Left lung (tissue), 14 donors: ENCODE measurements at places on chromosomes 11 and 22. TPM values are rescaled to one million over a fixed set of nuclear protein-coding genes. Genes with fewer than 3 reads are reported as not detected.
A peak's percentile ranks its signal among the peaks of the same experiment; 100 is the strongest.

GRCh38 chr11:106728379-106728778 lies 289.9 kb downstream of the GUCY1A2 start:
- no peaks in the 10 kb centered on the region for H3K4me1 ChIP-seq
- no peak overlapping the region for H3K4me3 ChIP-seq
- no peaks in the 10 kb centered on the region for H3K36me3 ChIP-seq
- DNase-seq = no peak
- no peak overlapping the region for H3K27ac ChIP-seq
- no peaks in the 10 kb centered on the region for H3K27me3 ChIP-seq

DNA sequence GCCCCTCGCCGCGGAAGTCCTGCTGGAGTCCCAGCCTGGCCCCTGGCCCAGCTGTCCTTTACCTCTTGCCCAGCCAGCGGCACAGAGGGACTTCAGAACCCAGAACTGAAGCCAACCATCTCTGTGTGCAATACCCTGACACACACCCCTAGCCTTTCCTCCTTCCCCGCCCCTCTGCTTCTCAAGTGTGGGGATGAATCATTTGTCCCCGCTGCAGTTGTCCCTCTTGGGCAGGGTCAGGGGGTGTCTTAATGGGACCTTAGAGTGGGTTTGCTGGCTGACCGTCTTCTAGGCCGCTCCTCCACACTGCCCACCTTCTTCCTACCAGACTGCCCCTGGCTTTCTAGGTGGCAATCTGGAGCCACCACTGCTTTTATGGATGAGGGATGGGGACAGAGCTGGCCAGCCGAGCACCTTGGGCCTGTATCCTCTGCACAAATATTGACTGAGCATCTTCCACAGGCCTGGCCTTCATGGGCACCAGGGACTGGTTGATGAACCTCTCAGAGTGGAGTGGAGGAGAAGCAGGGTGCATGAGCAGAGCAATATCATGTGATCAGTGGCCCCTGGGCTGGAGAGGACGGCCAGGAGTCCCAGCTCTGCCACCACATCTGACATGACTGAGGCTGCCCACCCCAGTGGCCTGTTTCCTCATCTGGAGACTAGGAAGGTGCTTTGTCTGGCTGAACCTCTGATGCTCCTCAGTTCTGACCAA lies 668 bp upstream of the CHST1 start:
- no peak overlapping the region for H3K4me3 ChIP-seq
- no peaks in the 10 kb centered on the region for H3K36me3 ChIP-seq
- H3K27me3 ChIP-seq = peaks cover 16% of the 10 kb centered on the region
- no peak overlapping the region for H3K27ac ChIP-seq
- H3K4me1 ChIP-seq = peaks cover 11% of the 10 kb centered on the region

GRCh38 chr22:19656541-19657251 lies 57.6 kb upstream of the SEPTIN5 start:
- no peak overlapping the region for H3K27ac ChIP-seq
- DNase-seq = no peak
- no peaks in the 10 kb centered on the region for H3K27me3 ChIP-seq
- no peaks in the 10 kb centered on the region for H3K4me1 ChIP-seq
- no peaks in the 10 kb centered on the region for H3K36me3 ChIP-seq

BAIAP2L2 gene
- 0.34 TPM for total RNA-seq

- DNase-seq = peak; percentile 66
- H3K27ac ChIP-seq = peak overlapping the region; percentile 70
- H3K4me3 ChIP-seq = peak overlapping the region; percentile 68
- peaks cover 33% of the 10 kb centered on the region for H3K4me1 ChIP-seq
Measured at GRCh38 chr22:29073618-29074275, 912 bp downstream of the KREMEN1 start.

- no peak overlapping the region for H3K27ac ChIP-seq
- H3K36me3 ChIP-seq = no peaks in the 10 kb centered on the region
- H3K4me3 ChIP-seq = no peak overlapping the region
- no peak for DNase-seq
- no peaks in the 10 kb centered on the region for H3K27me3 ChIP-seq
- no peaks in the 10 kb centered on the region for H3K4me1 ChIP-seq
Measured at GRCh38 chr11:122625976-122626665, 29.4 kb upstream of the UBASH3B start.

TMPRSS5 gene
- total RNA-seq = 0.23 TPM

DNA sequence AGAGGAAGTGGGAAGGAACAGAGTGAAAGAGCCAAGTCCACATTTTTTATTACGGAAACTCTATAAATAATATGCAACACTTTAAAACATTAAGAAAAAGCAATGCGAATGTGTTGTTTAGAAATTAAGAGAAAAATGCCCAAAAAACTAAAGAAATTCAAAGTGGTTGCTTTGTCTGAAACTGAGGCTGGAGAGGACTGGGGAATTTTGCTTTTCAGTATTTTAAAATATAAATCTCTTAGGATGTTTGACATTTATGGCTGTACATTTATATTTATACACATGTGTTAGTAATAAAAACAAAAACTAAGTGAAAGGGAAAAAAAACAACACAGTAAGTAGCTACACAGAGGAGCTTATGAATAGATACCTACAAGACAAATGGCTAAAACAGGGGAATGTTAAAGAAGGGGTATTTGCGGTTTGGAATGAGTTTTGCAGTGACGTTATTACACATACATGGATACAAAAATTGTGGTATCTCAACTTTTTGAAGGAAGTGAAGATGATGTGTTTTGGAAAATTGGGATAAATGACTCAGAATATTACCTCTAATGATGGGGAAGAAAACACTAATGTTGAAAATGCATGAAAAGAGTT lies 97.0 kb upstream of the DRD2 start:
- H3K27ac ChIP-seq = no peak overlapping the region
- H3K4me3 ChIP-seq = no peak overlapping the region
- no peaks in the 10 kb centered on the region for H3K4me1 ChIP-seq
- DNase-seq = no peak
- H3K27me3 ChIP-seq = no peaks in the 10 kb centered on the region

DNA sequence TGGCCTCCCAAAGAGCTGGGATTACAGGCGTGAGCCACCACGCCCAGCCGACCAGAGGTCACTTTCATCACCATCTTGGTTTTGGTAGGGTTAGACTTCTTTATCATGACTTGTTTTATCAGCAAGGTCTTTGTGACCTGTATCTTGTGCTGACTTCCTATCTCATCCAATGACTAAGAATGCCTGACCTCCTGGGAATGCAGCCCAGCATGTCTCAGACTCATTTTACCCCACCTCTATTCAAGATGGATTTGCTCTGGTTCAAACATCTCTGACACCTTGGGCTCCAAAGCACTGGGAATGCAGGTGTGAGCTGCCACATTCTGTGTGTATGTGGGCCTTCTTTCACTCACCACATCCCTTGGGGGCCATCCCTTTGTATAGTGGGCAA lies 5.1 kb upstream of the TALDO1 start:
- no peaks in the 10 kb centered on the region for H3K27me3 ChIP-seq
- H3K36me3 ChIP-seq = no peaks in the 10 kb centered on the region
- no peak overlapping the region for H3K4me3 ChIP-seq

DNA sequence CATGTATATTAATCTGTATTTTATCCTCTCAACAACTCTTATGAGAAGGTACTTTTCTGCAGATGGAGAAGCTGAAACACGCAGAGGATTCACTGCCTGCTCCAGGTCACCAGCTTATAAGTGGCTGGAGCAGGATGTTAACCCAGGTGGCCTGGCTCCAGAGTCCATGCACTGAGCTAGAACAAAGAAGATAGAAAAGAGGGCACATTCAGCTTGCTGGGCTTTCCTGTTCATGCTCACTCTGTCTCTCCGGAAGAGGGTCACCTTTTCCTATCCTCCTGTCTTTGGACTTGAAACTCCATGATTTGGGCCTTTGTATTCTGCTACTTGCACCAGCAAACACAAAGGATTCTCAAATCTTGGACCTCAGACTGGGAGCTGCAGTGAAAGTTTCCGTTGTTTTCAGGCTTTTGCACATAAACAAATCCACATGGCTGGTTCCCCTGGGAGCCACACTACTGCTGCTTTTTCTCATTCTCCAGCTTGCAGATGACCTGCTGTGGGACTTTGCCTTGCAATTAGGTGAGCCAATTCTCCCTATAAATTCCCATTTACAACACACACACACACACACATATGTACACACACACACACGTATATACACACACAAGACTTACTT lies 117.3 kb upstream of the GRK3 start:
- no peaks in the 10 kb centered on the region for H3K27me3 ChIP-seq
- H3K27ac ChIP-seq = no peak overlapping the region
- DNase-seq = no peak
- peaks cover 7% of the 10 kb centered on the region for H3K4me1 ChIP-seq
